ENCODE measurements at places on chromosomes 12 and 14.

DNA sequence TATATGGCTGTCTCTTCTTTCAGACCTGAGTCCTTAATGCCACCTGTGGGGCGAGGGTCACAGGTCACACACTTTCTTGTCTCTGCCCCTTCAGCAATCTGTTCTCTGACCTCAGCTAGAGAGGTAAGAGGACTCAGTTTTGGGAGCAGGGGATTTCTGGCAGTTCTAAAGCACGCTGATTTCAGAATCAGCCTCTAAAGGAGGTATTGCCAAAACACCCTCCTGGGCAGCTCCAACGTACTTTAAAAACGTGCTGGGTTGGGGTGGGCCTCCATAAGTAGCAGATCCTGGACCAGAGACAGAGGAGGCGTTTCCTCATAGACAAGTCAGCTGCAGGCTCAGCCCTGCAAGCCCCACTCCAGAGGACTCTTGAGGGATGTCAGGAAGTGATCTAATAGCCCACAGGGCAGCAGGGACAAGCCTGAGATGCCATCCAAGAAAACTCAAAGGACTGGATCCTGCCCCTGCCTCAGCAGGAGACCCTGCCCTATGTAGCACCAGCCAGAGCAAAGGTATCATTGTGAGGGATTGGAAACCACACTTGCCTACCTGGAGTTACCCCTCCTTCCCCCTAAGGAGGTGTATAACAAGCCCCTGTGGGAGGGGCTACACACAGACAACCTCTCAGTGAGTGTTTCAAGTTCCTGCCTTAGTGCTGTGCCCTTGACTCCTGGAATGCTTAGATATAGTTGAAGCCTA lies 8.5 kb downstream of the CTDSP2 start:
- peak; percentile 58 for DNase-seq

DNA sequence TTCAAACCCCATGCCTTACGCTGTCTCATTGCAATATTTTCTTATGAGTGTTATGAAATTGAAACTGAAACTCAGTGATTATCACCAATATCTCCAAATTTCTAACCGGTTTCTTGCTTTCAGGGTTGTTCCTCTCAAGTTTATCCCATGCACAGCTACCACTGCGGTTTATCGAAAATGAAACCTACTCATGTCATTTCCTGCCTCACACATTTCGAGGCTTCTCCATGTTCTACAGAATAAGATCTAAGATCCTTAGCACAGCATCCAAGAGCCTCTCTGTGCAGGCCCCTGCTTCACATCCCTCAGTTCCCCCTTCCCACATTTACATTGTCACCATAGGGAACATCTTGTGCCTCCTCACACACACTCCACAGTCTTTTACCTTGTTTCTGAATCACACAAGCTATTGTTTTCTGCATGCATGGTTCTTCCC lies 45.5 kb upstream of the FAR2 start:
- DNase-seq, result no peak

DNA sequence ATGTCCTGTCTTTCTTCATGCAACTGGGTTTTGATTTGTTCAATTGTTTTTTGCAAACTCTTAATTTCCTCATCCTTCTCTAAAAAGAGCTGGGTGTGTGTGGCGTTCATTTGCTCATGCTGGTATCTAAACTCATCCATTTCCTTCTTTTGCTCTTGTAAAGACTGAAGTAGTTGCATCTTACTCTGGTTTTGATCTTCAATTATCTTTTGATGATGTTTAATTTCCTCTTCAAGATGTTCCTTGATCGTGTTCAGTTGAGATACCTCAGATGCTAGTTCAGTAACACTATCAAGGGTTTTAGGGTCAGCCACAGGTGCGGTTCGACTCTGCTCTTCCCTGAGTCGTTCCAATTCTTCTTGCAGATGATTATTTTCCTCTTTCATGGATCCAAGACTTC lies 34.8 kb downstream of the TRIP11 start:
- DNase-seq, result no peak

GRCh38 chr12:131946757-131947156 lies 3.0 kb upstream of the EP400 start:
- no peak for DNase-seq

DNA sequence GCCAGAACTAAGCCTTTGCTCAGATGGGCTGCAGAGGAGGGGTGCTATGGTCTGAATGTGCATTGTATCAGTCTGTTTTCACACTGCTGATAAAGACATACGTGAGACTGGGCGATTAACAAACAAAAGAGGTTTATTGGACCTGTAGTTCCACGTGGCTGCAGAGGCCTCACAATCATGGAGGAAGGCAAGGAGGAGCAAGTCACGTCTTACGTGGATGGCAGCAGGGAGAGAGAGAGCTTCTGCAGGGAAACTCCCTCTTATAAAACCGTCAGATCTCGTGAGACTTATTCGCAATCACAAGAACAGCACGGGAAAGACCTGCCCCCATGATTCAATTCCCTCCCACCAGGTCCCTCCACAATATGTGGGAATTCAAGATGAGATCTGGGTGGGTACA lies 3.8 kb upstream of the BRF1 start:
- DNase-seq, result no peak

DNA sequence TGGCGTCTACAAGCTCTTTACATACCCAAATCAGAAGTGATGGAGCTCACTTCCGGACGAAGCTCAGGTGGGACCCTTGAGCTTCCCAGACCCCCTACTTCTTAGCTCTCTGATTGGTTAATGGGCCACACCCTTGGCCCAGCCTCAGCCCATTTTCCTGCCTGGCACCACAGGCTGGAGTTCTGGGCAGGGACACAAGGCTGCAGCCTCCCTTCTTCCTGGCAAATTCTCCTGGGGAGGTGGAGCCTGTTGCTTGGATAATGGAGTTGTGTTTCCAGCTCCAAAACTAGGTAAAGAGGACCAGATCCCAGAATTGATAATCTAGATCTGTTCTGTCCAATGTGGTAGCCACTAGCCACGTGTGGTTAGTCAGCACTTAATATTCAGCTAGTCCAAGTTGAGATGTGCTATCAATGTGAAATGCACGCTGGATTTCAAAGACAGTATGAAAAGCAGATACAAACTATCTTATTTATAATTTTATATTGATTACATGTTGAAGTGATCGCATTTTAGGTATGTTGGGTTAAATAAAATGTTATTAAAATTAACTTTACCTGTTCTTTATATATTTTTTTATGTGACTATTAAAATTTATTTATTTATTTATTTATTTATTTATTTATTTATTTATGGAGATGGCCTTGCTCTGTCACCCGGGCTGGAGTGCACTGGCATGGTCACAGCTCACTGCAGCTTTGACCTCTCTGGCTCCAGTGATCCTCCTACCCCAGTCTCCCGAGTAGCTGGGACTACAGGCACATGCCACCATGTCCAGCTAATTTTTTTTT lies 12.6 kb upstream of the FAIM2 start:
- no peak for DNase-seq

- DNase-seq, result no peak
These were observed 26.2 kb downstream of the IRF2BPL start for GRCh38 chr14:77002335-77002734.

DNA sequence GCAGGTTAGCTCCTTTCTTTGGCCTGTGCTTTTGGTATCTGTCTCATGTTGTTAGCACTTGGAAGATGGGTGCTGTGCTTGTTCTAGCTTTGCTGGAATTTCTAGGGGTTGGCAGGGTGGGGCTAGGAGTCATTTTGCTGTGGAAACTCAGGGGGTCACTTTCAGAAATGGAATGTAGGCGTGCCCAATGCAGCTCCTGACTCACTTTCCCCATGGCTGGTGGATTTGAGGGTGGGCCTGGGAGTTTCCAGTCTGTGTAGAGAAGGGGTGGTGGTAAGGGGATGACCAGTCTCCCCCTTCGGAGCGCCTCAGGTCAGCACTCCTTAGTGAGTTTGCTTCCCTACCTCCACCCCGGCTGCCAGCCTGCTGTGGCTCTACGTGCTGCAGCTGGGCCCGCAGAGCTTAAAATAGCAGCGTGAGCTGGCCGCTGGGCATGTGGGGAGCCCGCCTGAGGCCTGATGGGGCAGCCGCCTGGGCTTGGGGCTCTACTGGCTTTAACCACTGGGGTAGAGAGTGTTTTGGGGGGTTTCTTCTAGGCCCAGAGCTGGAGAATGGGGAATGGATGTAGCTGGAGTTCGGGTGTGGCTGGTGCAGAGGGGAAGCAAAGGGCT lies 108.2 kb downstream of the TSPAN9 start:
- no peak for DNase-seq

- DNase-seq, result no peak
These were observed 17.2 kb upstream of the LPCAT3 start for GRCh38 chr12:7035463-7035862.

GRCh38 chr12:16118586-16118985 lies 158.9 kb downstream of the SLC15A5 start:
- no peak for DNase-seq

GRCh38 chr12:124898200-124898922 lies 16.1 kb downstream of the UBC start:
- peak; percentile 62 for DNase-seq

- DNase-seq, result no peak
These were observed 122.5 kb upstream of the CNTN1 start for GRCh38 chr12:40569626-40570179.

- no peak for DNase-seq
These were observed 86.8 kb upstream of the TMEM132C start for GRCh38 chr12:128180166-128180565.

DNA sequence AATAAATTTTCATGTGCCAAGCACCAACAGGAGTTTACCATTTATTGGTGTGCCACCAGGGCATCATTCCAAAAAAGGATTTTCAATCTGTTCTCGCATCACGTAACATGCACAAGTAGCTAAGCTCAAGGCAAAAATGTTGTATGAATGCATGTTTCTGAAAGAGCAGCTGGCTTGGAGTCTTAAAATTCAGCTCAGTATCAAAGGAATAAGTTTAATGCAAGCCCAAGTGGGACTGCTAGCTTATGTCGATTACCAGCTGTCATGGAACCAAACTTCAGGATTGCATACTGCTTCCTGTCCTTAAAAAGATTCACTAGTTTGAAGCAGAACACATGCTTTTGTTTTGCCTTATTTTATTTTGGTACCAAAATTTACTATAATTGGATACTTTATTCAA lies 437.0 kb downstream of the FSCB start:
- DNase-seq, result no peak

GRCh38 chr12:59823567-59823966 lies 227.7 kb downstream of the SLC16A7 start:
- DNase-seq, result no peak

GRCh38 chr12:95736631-95737030 lies 53.9 kb downstream of the NTN4 start:
- DNase-seq, result no peak

- no peak for DNase-seq
These were observed 188.1 kb downstream of the BCAT1 start for GRCh38 chr12:24760606-24761378.

GRCh38 chr12:57330992-57331391 lies 80.0 kb upstream of the STAC3 start:
- DNase-seq, result no peak

Data from NCI-H510A treated with DMSO at 0.1 percent for 48 hours (cell line).